ENCODE measurements at places on chromosomes 4 and X. TPM values are rescaled to one million over a fixed set of nuclear protein-coding genes. Genes with fewer than 3 reads are reported as not detected.
A peak's percentile ranks its signal among the peaks of the same experiment; 100 is the strongest.

DNA sequence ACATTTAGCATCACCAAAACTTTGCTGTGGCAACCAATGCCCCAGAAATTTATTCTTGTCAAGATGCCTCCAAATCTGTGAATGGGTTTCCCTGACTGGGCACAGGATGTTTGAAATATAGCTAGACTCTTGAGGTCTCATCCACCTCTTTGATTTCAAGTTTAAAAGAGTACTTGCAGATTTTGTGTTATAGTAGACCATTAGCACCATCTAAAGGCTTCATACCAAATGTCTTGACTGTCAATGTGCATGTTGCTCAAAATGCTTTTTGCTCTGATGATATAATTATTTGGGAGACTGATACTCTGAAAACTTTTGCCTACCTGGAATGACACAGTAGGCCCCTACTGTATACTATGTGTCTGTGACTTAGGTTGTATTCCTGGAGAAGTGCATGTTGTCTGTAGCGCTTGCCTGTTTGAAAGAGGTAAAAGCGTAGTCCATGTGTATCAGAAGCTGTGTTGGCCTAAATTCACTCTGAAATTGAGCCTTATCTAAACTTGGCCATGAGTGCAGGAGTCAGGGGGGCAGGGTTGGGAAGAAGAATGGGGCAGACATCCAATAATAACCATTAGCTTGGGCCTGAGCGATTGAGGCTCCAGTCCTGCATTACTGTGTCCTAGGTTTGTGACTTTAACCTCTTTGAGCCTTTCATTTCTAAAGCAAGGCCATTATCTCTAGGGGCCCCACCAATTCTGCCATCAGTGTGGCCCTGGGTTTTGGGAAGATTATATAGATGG is 33.8 kb downstream of the NDP start:
- DNase-seq = no peak

- DNase-seq = peak; percentile 72
Measured at GRCh38 chrX:53048169-53049126, at the start of gene GPR173. Gene GPR173, plus strand, starts transcription at chrX:53048789. Its CDS starts 27,833 bp downstream, at chrX:53076622.

DNA sequence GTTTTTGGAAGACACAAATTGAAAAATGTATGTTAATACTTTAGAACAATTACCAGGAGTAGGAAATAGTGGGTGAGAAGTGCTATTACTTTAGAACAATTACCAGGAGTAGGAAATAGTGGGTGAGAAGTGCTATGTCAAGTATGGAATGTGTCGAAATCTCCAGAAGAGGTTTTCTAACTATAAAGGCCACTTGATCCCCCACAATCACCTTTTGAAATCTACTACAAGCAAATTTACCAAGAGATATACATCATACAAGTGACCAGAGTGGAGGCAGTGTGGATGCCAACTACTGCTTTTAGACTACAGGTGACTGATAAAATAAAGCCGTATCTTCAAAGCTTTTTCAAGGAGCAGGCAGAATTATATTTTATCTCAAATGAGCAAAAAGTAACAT is 43.1 kb downstream of the MAB21L2 start:
- no peak for DNase-seq

GRCh38 chr4:2413821-2414610 is 4.4 kb downstream of the ZFYVE28 start:
- DNase-seq = peak; percentile 74

- no peak for DNase-seq
Measured at GRCh38 chrX:9677098-9677739, 88.4 kb downstream of the GPR143 start.

- no peak for DNase-seq
Measured at GRCh38 chrX:154605566-154605965, 13.5 kb downstream of the CTAG1B start.

DNA sequence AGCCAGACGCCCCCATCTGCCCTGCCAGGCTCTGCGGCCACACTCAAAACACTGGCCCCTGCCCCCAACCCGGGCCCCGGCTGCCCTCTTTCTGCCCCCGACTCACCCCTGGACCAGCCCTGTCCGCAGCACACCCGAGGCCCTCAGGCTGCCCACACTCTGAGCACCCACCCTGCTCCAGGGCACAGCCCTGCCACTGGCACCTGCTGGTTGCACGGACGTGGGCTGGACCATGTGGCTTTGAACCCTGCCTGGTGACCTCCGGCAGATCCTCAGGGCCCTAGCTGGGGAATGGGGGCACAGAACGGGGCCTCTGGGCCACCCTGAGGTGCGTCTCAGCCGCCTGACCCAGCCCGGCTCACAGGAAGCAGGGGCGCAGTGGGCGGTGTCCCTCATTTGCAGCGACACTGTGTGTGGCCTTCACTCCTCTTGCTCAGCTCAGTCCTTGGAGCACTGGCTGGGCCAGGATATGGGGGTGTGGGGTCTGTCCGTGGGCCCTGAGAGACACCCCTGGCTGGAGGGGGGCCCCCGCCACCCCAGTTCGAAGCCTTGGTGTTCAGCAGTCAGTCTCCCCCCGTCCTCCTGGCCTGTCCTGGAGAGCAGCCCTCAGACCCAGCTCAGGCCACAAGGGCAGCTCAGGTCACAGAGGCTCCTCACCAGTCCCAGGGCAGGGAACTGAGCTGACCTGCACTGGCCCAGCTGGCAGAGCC is 73.2 kb downstream of the FAM53A start:
- peak; percentile 22 for DNase-seq

GRCh38 chr4:20493761-20494353 is 206.4 kb upstream of the PACRGL start:
- no peak for DNase-seq

GRCh38 chrX:9857575-9858474 is 71.6 kb downstream of the SHROOM2 start:
- DNase-seq = no peak

Gene ATP1B4
- not detected for total RNA-seq

Gene ADH1B
- 753 TPM for total RNA-seq

Gene GALNTL6
- 0.39 TPM for total RNA-seq

Data from aorta (tissue), 5 donors.